ENCODE measurements at places on chromosomes 2 and 18.
A peak's percentile ranks its signal among the peaks of the same experiment; 100 is the strongest.

- DNase-seq: peak; percentile 45
Measured at GRCh38 chr2:112634153-112634873, 11.4 kb upstream of the SLC20A1 start.

DNA sequence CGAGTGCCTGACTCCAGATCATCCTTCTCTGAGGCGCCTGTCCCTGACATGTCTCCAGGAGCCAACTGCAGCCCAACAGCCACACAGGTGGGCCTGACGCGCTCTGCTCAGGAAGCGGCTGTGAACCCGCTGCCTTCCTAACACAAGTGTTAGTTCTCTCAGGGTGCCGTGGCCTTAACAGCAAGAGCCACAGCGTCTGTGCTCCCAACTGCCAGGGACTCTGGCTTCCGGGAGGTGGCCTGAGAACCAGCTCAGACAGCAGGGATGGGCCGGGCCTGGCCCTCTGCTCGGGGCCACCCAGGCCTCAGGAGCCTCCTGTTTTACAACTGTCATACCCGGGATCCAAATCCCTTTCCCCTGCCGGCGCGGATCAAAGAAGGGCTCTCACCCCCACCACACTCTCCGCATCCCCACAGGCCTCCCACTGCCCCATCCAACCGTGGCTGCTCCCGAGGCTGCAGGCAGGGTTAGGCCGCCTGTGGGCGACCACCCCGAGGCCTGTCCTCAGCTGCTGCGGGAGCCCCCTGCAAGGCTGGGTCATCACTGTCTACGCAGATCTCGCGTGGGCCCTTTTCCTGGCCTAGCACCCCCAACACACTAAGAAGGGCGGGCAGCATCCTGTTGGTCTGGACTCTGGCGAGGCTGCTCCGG, 114.2 kb upstream of the ZNF236 start:
- DNase-seq: no peak

- DNase-seq: no peak
Measured at GRCh38 chr18:518081-518480, 17.6 kb upstream of the COLEC12 start.

DNA sequence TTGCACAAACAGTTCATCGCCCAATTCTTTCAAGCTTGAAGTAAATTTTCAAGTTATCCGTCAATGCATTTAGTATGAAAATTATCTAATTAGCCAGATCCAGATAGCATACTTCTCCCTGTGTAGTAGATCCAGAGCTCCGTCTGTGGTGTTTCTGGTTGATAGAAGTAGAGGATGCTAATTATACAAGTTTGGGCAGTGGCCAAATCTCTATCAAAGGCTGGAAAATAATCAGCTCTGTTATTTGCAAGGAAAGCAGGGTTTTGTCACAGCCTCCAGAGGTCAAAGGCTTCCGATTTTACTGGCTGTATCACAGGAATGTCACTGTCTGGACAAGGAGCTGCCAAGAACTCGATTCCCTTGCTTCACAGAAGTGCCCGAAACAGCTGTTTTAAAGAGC, 28.6 kb downstream of the LRRC30 start:
- DNase-seq: no peak

DNA sequence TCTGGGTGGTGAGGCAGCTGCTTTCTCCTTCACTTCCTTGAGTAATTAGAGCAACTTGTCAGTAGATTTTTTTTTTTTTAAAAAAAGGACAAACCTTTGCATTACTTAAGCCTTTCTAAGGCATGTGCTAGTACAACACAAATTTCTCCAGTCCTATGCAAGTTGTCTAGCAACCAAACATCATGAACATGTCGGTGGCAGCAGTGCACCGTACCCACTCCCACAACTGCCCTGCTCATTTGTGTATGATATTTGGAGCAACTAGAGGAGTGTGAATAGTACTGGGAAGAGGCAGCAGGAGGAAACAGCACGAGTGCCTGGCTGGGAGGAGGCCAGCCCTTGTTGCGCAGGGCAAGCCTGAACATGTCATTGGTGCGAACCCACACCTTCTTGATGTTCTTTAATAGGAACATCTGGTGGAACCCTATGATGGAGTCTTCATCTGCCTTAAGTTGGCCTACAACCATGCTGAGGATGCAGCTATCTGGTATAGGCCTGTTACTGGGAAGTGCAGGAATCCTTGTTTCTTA, 238.3 kb downstream of the TDRD15 start:
- DNase-seq: no peak

DNA sequence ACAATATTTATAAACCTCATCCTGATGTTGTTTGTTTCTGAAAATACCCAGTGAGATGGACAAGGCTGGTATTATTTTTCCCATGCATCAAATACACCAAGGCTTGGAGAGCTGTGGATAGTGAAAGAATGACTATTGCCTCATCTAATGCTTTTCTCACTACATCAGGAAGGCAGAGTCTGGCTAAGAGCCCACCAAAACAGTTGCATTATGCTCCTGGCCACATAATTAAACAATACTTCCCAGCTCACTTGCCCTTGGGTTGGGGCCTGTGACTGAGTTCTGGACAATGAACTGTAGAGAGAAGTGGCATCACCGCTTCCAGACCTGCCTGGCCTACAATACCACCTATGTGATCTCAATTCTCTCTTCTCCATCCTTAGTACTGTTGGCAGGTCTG, 46.4 kb upstream of the REEP1 start:
- DNase-seq: no peak

GRCh38 chr18:36638224-36638623, 190.6 kb downstream of the TPGS2 start:
- DNase-seq: no peak

DNA sequence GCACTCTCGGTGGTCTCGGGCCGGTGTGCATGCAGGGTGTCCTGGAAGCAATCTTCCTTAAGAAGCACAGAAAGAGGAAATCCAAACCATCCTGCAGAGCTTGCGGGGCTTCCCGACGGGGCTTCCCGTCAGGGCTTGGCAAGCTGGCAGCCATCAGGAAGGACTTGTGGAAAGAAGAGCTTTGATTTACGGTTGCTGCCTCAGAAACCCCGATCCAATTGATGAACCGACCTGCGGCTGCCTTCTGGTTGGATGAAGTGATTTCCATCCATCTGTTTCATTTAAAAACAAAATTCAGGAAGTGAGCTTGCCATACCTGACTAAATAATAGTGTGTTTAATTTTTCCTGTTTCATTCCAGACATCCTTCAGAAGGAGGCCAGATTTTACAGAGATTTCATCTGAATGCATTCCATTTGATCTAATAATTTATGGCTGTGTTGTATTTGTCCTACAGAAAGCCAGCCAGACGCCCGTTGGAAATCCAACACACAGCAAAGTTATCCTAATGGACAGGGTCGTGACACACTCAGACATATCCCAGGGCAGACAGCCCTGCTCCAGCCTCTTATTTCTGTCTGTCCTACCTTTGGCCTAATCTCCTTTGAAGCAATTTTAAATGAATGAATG, 141.3 kb downstream of the SEPTIN10 start:
- DNase-seq: no peak

GRCh38 chr18:22447792-22448191, 30.1 kb upstream of the CTAGE1 start:
- DNase-seq: no peak

- no peak for DNase-seq
Measured at GRCh38 chr2:70399046-70399445, 97.2 kb upstream of the FAM136A start.

- DNase-seq: no peak
Measured at GRCh38 chr2:101057051-101057933, 55.2 kb downstream of the RPL31 start.

GRCh38 chr2:24926602-24927252, 6.7 kb upstream of the ADCY3 start:
- no peak for DNase-seq

DNA sequence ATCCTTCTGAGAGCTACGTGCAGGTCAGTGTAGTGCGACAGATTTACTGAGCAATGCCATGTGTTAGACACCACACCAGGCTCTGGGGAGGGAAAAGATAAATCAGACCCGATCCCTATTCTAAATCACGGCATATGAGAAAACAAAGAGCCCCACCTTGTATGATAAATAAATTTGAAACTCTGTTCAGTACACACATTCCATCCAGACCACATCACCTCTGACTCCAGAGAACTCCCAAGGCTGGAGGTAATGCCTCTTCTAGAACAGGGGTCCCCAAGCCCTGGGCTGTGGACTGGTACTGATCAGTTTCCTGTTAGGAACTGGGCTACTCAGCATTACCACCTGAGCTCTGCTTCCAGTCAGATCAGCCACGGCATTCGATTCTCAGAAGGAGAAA, 77.3 kb downstream of the QPCT start:
- no peak for DNase-seq

DNA sequence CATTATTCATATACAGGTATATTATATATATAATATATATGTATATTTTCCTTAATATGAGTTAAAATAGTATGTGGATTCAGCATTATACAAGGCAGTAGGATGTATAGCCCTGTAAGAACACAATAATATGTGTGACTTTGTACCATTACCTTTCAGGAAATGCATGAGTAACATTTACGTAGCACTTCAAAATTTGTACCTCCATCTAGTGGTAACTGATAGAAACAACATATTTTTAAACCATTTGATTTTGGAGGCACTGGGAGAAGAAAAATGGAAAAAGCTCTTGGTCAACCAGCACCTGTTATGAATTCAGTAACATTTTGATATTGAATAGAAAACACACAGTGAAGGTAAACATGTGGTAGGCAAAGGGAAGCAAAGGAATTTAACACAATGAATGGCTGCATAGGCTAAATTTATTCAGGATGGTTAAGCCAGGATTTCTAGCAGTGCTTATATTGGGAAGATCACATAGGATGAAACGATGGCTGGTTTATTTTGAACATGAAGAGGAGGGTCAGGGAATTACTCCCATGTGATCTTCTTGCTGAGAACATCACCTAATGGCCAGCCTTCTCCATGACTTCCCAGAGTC, 565.5 kb downstream of the CCDC85A start:
- DNase-seq: no peak

DNA sequence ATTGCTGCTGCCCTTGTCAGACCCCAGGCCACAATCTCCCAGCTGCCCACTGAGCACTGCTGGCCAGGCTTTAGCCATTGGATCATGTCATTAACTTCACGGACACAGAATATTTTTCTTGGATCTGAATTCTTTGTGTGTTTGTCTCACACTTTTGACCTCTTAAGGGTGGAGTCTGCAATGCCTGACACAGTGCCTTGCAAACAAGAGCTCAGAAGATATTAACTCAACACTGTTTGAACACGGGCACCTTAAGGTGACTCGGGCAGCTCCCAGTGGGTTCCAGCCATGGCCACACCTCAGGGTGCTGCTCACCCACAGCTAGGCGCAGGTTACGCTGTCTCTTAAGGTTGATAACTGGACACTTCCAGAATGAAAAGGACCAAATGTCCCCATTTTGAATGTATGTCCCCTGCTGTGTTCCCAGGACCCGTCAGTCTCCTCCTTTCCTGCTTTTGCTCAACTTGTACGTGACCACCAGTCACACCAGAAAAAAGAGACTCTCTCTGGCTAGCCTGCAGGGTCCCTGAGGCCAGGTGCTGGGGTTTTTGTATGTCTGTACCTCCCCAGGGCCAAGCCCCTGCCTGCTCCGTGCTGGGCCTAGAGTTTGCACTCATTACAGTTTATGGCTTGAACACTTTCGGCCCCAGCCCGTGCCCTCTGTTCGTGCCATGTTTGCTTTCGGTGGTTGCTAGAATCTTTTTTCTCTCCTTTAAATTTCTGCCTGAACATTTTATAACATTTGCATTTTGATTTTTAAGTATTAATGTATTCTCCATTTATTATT, 33.4 kb upstream of the TMEM131 start:
- DNase-seq: no peak

DNA sequence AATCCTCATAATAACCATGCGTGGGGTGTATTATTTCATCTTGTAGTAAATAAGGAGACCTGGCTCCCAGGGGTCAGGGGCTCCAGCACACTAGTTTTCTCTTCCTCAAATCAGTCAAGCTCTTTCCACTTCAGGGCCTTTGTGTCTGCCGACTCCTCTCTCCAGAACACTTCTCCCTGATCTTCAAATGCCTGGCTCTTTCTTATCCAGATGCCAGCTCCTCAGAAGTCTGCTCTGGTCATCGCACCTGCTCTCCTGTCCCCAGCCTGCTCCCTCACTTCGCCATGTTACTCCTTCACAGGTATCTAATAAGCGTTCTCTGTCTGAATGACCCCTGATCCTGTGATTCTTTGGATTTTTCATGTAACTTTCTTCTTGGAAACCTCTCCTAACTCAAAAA, 62.0 kb downstream of the GYPC start:
- DNase-seq: no peak

DNA sequence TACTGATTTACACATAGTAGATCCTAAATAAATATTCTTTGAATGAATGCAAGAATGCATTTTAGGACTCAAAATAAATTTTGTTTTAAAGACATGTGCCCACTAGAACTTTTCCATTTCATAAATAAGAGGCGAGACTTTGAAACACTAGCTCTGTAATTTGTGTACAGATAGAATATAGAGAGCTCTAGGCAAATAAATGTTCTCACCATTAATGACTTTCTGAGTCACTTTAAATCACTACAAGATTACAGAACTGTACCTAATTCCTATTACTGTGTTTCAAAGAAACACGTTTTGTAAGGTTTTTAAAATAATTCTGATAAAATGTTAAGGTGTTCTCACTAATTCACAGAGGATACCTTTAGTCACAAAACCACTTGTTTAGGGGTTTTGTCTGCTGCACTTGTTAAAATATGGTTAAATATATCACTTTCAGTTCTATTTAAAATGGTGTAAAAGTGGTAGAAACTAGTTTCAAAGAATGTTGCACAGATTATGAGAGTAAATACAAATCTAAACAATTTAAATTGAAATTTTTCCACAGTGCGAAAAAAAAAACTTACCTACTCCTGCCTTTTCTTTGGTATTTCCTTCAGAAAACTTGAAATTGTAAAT, 158.7 kb upstream of the ZC3H15 start:
- no peak for DNase-seq

DNA sequence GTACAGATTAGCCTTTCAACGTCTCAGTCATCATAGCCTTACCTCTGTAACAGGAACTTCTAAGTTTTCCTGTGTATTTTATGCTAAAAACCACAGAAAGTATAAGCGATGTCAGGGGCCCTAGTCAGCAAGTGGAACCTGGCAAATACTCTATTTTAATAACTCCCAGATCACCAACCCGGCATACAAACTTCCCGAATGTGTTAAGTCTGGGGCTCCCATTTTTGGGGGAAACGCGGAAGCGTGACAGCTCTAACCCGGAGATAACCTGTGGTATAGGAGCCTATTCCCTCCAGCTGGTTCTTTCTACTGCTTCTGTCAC, 574 bp downstream of the NIFK start:
- DNase-seq: no peak
